ENCODE measurements at places on chromosomes 16 and 17.

DNA sequence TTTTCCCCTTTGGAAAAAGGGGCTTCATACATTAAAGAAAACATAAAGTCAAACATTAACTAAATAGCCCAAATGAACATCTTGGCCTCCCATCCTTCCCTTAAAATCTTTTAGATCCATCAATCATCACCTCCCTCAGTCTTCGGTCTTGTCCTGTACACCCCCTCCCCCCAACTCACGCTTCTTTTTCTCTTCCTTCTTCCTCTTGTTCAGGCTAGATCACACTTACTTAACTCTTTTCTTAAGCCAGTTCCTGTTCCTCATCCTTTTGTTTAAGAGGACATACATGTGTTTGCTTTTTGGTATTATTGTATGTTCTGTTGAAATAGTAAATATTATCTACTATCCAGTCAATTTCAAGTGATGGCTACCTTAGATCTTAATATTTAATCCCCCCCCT is 5.5 kb downstream of the MFSD6L start:
- DNase-seq: no peak

DNA sequence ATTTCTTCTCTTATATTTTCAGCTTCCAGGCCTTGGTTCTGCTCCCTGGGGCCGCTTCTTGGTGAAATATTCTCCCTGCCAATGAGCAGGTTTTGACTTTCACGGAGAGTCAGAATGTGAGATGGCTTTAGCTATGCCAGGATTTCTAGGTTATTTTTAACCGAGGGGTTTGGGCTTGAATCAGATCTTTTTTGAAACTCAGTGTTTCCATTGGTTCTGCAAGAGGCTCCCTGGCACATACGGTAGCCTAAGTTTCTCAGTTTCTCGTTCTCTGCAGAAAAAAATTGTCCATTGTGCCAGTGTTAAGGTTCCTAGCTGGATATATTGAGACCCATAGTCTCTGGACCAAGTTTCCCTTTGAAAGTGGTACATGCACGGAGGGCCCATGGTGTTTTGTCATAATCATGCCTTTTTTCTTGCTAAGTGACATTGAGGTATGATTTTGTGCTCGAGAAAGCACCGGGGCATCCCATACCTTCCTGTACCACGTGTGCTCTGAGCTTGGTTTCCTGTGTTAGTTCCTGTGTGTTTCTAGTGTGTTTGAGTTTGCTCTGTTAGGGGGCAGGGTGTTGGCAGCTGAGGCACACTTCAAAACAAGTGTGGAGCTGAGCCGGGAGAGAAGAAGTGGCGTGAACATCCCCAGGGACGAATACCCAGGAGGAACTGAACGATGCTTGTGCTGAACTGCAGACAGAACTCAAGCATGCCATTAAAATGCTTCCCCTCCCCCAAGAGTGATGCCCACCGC is 127.2 kb downstream of the HS3ST3B1 start:
- no peak for DNase-seq

DNA sequence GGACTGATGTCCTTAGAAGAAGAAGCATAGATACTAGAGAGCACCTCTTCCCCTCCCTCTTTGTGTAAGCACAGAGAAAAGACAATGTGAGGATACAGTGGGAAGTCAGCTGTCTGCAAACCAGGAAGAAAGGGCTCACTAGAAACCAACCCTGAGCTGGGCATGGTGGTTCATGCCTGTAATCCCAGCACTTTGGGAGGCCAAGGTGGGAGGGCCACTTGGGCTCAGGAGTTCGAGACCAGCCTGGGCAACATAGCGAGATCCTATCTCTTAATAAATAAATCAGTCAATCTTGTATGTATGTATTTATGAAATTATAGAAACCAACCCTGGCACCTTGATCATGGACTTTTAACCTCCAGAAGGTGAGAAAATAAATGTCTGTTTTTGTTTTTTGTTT is 118.3 kb downstream of the NPIPB5 start:
- no peak for DNase-seq

DNA sequence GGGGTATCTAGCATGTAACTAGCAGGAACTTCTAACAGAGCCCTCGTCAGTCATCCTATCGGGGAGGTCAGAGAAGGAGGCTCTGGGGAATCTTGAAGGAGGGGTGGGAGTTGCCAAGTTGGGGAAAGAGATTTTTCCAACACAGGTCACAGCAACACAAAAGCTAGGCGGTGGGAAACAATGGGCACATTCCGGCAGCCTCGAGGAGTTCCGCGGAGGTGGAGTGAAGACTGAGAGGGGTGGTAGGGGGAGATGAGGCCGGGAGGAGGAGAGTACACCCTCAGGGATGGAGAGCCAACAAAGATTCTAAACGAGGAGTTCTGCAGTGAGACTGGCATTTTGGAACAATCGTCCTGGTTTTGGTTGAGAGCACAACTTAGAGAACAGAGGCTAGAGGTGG is 13.5 kb upstream of the CALB2 start:
- no peak for DNase-seq

GRCh38 chr16:81715358-81716196 is 63.5 kb upstream of the PLCG2 start:
- no peak for DNase-seq

DNA sequence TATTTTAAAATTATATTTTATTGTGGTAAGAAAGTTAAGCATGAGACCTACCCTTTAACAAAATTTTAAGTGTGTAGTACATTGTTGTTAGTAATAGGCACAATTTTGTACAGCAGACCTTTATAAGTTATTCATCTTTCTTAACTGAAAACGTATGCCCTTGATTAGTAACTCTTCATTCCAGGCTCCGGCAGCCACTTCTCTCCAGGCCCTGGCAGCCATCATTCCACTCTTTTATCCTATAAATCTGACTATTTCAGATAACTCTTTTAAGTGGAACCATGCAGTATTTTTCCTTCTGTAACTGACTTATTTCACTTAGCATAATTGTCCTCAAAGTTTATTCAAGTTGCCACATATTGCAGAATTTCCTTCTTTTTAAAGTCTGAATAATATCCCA is 348.2 kb downstream of the CDH11 start:
- no peak for DNase-seq

GRCh38 chr16:30533748-30534367 is 800 bp downstream of the ZNF747 start:
- no peak for DNase-seq

- no peak for DNase-seq
These were observed 84.6 kb upstream of the GRIN2A start for GRCh38 chr16:10266809-10267208.

- DNase-seq: no peak
These were observed 36.7 kb upstream of the HELZ start for GRCh38 chr17:67281743-67282142.

GRCh38 chr16:56363181-56363716 is 62.1 kb downstream of the AMFR start:
- no peak for DNase-seq

GRCh38 chr17:77444984-77445759 is 304.4 kb downstream of the SEC14L1 start:
- DNase-seq: peak; percentile 83

DNA sequence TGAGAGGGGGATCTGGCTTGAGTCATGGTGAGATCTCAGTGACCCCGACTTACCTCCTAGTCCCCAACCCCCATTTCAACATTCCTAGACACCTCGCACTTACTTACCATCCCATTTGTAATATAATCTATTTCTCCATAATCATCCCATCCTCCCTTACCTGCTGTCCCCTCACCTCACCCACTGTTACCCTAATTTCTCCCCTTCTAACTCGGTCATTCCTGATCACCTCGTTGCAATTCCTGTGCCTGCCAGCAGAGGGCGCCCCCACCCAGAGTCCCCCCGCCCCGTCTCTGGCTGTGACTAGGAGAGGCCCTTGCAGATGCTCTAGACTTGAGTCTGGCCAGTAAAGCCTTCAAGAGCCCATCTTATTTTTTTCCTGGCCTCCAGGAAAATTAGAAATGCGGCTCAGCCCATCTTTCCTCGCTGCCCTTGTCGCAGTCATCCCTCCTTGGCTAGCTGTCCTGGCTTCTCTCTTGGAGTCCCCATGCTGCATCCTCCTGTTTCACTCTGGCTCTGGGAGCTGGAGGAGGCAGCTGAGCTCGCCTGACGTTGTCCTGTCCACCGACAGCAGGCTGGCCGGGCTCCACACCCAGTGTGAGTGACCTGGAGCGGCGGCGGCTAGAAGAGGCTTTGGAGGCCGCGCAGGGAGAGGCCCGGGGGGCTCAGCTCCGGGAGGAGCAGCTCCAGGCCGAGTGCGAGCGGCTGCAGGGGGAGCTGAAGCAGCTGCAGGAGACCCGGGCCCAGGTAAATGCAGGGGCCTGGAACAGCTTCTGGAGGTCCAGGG is 5.0 kb downstream of the TBKBP1 start:
- DNase-seq: peak; percentile 71

DNA sequence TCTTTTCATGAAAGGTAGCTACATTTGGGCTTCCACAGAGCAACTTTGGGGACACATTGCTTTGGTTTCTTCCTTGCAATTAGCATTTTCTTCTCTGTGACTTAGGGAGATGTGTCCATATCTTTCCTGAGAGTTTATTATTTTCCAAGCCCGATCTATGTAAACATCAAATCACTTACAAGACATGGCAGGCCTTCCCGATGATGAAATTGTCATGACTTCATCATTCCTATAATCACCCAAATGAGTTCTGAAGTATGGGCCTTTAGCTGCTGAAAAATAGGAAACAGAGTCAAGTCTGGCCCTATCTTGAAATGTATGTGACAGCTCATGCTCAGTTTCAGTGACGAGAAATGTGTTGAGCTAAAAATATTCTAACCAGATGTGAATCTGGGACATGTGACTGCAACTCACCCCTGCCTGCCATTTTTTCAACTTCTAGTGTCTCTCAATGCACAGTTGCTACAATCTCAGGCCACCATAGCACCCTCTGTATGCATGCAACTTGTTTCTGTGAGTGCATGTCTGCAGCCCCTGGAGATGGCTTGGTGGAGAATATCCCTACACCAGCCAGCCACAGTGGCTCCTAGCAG is 199.6 kb upstream of the MAF start:
- no peak for DNase-seq

- no peak for DNase-seq
These were observed 21.4 kb downstream of the THUMPD1 start for GRCh38 chr16:20720251-20720650.

GRCh38 chr16:31333686-31334649 is 21.0 kb upstream of the ITGAX start:
- no peak for DNase-seq

- no peak for DNase-seq
These were observed 648 bp upstream of the ERCC4 start for GRCh38 chr16:13919330-13919682.

DNA sequence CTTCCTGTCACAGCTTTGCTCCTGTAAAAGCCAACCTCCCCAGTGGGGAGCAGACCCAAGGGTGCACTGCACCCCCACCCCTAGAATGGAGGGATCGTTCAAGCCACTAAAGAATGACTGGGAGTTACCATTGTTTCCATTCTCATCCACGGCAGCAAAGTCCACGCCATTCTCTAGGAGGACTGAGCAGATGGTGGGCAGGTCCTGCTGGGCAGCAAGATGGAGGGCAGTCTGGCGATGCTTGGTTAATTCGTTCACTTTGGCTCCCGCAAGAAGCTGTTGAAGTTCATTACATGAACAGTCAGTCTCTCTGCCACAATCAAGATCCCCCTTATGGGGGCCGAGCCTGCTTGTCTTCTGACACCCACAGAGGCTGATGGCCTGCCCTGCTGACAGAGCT is 30.8 kb downstream of the CYB5D2 start:
- no peak for DNase-seq

DNA sequence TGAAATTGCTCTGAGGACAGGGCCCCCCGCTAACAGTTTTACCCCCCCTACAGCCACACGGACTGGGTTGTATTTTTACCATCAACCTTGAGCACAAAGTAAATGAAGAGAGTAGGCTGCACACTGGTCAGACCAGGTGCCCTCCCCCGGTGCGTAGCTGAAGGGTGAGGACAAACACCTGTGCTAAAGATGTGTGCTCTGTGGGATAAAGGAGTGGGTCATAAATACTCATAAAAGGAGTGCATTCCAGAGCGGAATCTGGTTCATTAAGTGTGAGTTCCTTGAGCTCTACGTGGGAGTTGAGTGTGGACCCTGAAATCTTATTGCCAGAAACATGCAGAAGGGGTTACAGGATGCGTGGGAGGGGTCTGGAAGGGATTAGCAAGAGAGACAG is 217.0 kb downstream of the CCDC182 start:
- no peak for DNase-seq

- DNase-seq: no peak
These were observed 62.8 kb upstream of the GCSH start for GRCh38 chr16:81158964-81159363.

- no peak for DNase-seq
These were observed 1265.1 kb downstream of the CDH8 start for GRCh38 chr16:60771138-60771537.

- peak; percentile 77 for DNase-seq
These were observed 1.8 kb downstream of the TNS4 start for GRCh38 chr17:40499551-40500189.

GRCh38 chr17:62101090-62101489 is 36.0 kb upstream of the MED13 start:
- DNase-seq: no peak

GRCh38 chr16:47055136-47055885 is 81.8 kb upstream of the DNAJA2 start:
- DNase-seq: no peak

DNA sequence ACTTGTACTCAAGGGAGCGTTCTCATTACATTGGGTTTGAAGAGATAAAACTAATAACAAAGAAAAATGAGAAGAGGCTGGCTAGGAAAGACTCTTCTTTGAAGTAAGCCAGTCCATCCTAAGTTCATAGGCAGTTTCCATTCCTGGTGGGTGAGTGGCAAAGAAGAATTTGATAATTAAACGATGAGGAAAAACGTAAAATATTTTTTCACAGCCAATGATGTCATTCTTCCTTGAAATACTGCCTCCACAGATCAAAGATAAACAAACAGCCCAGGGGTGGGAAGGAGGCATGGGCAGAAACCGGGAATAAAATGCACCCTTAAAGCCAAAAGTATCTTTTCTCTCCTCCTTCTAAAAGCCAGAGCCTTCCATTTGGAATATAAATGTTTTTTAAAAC is 346.6 kb downstream of the PMP22 start:
- no peak for DNase-seq

GRCh38 chr16:23008041-23008440 is 141.2 kb downstream of the USP31 start:
- DNase-seq: no peak

- peak; percentile 93 for DNase-seq
These were observed at the start of gene GLIS2 for GRCh38 chr16:4315186-4316107. Gene GLIS2 (plus strand): TSS chr16:4316067. CDS start chr16:4332281, 16,214 bp downstream.

DNA sequence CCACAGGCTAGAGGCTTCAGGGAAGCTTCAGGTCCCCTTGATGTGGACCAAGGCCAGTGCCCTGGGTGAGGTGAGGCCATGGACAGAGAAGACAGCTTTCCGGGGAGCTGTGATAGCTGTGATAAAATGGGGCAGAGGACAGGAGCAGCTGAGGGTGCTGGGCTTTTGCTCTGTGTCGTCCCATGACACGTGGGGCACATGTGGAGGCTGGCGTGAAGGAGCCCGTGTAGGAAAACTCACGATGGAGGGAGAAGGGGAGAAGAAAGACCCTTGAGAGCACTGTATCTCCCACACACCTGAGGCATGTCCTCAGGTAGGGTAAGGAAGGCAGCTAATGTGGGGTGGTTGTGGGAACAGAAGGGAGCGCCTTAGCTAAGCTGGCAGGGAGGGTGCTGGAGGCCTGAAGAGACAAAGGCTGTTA is 21.3 kb downstream of the B9D1 start:
- peak; percentile 45 for DNase-seq

Measured in right hindlimb (tissue), 1 donor.